ENCODE measurements at places on chromosomes 3 and 15.

DNA sequence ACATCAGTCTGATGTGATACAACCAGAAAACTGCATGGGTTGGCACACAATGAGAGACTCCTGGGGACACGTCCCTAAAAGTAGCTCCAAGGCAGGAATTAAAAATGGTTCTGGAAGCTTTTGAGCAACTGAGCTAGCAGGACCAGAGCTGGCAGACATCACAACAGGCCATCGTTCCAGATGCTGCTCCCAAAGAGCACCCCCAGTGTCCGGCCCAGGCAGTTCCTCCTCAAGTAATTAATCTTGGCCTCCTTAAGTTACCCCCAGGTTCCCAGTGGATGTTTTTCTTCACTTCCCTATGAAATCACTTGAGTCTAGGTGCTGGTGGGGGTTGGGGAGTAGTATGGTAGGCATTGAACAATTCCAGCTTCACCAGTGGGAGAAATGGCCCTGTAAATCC lies 711.6 kb downstream of the MECOM start:
- DNase-seq, result no peak

GRCh38 chr3:8657804-8658305 lies 13.3 kb upstream of the SSUH2 start:
- no peak for DNase-seq

GRCh38 chr15:90063770-90064247 lies 38.5 kb downstream of the IDH2 start:
- DNase-seq, result no peak

DNA sequence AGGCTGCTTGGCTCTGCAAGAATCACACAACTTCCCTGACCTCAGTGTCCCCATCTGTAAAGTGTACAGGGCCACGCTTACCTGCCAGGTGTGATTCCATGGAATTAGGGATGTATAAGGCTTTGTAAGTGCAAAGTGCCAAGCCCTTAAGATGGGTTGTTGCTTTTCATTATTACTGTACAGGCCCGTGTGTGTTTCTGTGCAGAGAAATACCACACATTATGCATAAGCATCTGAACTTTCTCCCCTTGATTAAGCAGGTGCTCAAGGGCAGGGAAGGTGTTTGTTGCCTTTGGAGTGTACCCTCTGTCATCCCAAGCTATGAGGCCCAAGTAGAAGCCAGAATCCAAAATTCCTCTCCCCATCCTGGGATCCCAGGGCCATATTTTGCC lies 13.6 kb upstream of the HRH1 start:
- no peak for DNase-seq

DNA sequence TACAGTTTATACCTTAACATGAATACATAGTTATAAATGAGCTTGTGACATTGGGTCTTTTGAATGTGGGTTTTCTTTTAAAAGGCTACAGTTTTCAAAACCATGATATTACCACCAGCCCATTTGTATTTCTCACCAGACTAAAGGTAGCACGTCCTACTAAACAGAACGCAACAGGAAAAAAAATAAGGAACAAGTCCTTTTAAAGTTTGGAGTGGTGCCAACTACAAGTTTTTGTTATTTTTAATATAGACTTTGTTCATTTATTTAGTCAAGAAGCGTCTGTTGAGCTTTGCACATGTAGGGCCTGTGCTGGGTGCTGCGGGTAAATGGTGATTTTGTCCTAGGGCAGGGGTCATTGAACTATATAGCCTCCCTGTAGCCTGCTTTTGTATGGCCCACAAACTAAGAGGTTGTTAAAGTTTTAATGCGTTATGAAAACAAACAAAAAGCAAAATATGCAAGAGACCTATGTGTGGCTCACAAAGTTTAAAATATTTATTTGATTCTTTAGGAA lies 164.4 kb downstream of the GHSR start:
- no peak for DNase-seq

GRCh38 chr3:59161048-59161447 lies 111.2 kb upstream of the CFAP20DC start:
- DNase-seq, result no peak
